T-cell (primary cell): ENCODE measurements at places on chromosomes 4 and X. TPM values are rescaled to one million over a fixed set of nuclear protein-coding genes. Genes with fewer than 3 reads are reported as not detected.

MAGEA4 gene
- total RNA-seq = not detected

SPACA5 gene
- not detected for total RNA-seq

SSX2 gene
- total RNA-seq = not detected

RNF4 gene
- total RNA-seq = 104 TPM

MAGEC2 gene
- total RNA-seq = not detected

DNA sequence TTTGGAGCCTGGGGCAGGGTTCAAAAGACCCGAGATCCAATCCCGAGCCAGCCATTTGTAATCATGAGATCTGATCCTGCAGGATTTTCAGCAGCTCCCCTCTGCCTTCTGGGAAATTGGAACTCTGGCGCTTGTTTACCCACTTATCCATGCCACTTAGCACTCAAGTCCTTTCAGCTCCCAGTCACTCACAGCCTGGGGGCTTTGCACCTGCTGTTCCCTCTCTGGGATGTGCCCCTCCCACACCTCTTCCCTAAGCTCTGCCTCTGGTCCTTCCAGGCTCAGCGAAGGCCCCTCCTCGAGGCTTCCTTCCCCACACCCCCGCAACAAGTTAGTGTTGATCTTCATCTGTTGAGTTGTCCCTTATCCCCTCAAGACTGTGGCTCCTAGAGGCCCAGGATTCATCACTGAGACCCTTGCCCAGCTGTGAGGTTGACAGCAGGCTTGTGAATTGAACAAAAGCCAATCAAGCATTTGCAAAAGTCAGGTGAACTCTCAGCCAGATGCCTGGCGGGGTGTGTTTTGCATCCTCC lies 99.1 kb upstream of the AFAP1 start:
- no peak for DNase-seq

DNA sequence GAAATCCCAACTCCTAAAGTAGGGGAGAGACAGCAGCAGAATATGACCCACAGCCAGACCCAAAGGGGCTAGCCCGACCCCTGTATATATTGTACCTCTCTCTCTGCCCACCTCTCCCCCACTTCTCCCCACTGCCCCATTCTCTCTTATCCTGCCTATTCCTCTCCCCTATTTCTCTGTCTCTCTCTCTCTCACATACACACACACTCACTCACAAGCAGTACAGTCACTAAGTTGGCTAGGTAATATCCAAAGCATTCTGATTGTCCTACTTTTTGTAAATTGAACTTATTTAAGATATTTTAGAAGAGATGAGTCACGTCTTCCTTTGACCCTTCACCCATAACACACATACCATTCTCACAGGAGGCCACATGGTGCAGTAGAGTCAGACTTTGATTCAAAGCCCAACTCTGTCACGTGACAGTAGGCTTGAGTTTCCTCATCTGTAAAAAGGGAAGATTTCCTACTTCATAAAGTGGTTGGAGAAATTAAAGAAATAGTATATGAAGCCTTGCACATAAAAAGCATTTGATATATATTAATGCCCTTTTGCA lies 29.5 kb downstream of the SRPX2 start:
- no peak for DNase-seq

GRCh38 chr4:98626350-98626749 lies 32.1 kb downstream of the TSPAN5 start:
- no peak for DNase-seq

DNA sequence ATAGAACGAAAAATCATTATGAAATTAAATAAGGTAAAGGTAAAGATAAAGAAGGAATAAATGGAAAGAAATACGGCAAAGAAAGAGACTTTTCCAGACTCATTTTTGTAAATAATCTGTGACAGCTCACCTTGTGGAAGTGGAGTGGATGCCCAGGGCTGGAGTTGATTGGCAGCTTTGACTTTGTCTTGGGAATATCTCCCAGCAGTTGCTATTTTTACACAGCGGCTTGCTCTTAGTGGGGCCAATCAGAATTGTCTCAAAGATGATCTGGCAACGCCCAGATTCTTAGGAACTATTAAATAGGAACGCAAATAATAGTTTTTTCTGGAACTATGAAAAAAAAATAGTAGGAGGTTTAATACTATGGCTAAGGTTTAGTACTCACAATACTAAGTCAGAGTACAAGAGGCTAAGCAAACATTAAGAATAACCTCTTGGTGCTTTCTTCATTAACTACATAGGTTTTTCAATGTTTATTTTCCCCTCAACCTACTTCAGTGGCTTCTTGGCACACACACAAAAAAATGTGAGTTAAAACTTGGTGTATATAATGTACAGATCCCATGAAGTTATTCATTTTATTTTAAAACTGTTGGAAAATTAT lies 132.7 kb downstream of the TRAM1L1 start:
- no peak for DNase-seq
